ENCODE measurements at places on chromosomes 5 and 9.

GRCh38 chr5:52013523-52013922 is 630.3 kb downstream of the ISL1 start:
- DNase-seq, result no peak

- no peak for DNase-seq
Measured at GRCh38 chr5:22650511-22650910, 202.6 kb downstream of the CDH12 start.

DNA sequence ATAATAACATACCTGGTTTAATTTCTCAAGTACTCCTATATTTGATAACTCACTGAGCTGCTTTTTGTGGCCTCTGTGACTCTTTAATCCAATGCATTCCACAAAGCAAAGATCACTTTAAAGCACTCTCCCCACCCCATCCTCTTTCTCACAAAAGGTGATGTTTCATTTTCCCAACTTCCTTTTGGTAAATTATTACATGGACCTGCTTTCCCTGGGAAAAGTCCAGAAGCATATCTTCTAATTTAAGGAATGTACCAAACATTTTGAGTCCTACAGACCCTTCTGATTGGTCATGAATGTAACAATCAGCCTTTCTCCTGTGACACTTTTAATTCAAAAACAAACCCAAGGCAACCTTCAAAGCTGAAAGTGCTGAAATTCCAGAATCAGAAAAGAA is 71.1 kb downstream of the MLLT3 start:
- DNase-seq, result no peak

- no peak for DNase-seq
Measured at GRCh38 chr5:87390576-87391199, 22.0 kb downstream of the CCNH start.

- DNase-seq, result no peak
Measured at GRCh38 chr5:88256872-88257271, 11.8 kb downstream of the TMEM161B start.

DNA sequence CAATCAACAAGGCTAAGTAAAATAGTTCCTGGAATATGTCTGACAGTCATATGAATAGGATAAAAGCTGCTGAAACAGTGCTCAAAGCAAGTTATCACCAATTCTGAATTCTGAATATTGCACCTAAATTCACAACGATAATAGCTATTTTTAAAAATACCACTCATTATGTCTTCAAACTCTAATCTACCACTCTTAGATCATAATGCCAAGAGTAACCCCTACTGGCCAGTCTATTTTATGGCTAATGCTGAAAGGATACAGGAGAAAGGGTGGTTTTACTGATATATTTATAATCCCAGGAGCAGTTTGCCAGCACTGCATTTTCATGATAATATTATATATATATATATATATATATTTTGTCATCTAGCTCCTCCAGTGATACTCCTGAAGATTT is 232.8 kb downstream of the PDE4D start:
- DNase-seq, result no peak

GRCh38 chr9:87479801-87480201 is 17.9 kb upstream of the DAPK1 start:
- no peak for DNase-seq

DNA sequence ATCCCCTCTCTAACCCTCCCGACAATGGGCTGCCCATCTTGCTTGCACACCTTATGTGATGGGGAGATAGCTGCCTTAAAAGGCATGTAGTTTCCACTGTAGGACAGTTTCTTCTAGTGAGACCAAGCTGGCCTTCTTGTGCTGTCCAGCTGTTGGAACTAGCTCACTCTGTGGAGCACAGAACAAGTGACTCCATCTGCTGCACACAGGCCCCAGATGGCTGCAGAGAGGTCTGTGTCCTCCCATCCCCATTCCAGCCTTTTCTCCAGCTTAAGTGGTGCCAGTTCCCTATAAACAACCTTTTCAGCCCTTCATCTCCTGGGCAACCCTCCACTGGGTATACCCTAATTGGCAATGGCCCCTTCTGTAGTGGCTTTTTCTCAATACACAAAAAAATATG is 18.7 kb upstream of the PSD2 start:
- no peak for DNase-seq

DNA sequence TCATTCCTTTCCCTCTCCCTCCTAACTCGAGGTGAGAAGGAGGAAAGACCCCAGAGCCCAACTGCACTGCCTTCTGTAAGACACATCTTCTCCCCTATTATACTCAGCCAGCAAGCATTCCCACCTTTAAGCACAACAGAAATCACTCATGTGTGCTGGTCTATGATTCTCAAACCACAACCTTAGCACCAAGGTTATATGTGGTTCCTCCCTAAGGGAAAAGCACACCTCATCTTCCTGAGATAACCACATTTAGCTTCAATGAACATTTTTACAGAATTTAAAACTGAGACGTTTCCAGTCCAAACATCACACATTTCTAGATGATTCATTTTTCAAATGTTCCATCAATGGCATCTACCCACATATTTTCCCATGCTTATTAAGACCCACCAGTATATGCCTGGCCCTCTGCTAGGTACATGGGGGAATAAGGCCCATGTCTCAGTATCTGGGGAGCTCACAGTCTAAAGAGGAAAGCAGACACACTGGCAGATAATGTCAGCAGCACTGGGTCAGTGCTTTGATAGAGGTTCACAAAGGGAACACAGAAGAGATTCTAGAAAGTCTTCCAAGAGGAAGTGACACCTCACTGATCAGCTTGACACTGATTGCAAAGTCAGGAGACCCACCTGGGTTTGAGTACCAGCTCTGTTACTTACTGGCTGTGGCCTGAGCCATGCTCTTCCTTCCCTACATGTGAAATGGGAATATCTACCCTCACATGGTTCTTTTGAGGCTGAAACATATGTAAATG is 245.4 kb downstream of the DENND1A start:
- DNase-seq, result no peak

GRCh38 chr5:142837081-142837725 is 67.0 kb downstream of the ARHGAP26 start:
- DNase-seq, result no peak

DNA sequence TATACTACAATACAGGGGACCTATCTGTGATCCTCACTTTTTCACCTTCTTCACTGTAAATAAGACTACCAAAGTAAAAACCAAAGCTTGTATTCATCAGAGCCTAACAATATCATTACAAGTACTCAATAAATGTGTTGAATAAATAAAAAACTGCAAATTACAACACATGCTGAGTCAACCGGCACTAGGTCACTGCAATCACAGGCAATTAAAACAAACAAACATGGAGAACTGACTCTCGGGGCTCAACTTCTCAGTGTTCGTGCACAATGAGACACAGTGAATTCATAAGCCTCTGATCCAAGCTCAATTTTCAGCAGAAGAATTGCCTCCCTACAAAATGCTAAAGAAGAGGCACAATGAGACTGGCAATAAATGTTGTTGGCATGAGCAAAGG is 69.2 kb downstream of the CDK5RAP2 start:
- no peak for DNase-seq

- DNase-seq, result peak; percentile 80
Measured at GRCh38 chr5:141636413-141637122, at the start of the genes HDAC3 and RELL2. Gene HDAC3 (minus strand): TSS chr5:141636849. CDS start chr5:141636790, 59 bp downstream. Gene RELL2 (plus strand): TSS chr5:141636997. CDS start chr5:141638226, 1,229 bp downstream.

- DNase-seq, result no peak
Measured at GRCh38 chr9:108885643-108886348, 23.7 kb downstream of the ACTL7A start.

GRCh38 chr9:81069038-81069795 is 620.1 kb downstream of the TLE1 start:
- no peak for DNase-seq

- no peak for DNase-seq
Measured at GRCh38 chr9:93172666-93173364, 11.1 kb upstream of the WNK2 start.
